ENCODE measurements at places on chromosomes 7 and 10.

- no peak overlapping the region for H3K27ac ChIP-seq
- no peak for DNase-seq
- H3K4me3 ChIP-seq = no peak overlapping the region
Measured at GRCh38 chr10:30944005-30944404, 87.7 kb downstream of the ZNF438 start.

DNA sequence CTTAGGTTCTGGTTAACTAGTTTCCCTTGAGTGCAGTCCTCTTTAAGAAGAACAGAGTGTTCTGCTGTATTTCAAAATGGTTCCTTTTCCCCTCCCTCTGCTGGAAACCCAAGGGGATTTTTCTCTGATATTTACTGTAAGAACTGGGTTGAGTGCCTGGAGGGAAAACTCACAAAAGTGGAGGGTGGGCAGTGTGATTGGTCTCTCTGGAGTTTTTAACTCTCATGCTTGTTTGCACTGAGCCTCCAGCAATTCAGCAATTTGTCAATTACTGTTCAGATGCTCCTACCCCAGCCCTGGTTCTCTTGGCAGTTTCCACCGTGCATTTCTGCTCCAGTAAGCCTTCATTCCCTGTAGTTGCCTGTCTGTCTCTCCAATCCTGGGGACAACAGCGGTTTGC, 273.4 kb upstream of the SORCS1 start:
- H3K27me3 ChIP-seq = no peaks in the 10 kb centered on the region
- no peak overlapping the region for H3K4me3 ChIP-seq
- DNase-seq = no peak
- H3K27ac ChIP-seq = no peak overlapping the region
- no peaks in the 10 kb centered on the region for H3K36me3 ChIP-seq

DNA sequence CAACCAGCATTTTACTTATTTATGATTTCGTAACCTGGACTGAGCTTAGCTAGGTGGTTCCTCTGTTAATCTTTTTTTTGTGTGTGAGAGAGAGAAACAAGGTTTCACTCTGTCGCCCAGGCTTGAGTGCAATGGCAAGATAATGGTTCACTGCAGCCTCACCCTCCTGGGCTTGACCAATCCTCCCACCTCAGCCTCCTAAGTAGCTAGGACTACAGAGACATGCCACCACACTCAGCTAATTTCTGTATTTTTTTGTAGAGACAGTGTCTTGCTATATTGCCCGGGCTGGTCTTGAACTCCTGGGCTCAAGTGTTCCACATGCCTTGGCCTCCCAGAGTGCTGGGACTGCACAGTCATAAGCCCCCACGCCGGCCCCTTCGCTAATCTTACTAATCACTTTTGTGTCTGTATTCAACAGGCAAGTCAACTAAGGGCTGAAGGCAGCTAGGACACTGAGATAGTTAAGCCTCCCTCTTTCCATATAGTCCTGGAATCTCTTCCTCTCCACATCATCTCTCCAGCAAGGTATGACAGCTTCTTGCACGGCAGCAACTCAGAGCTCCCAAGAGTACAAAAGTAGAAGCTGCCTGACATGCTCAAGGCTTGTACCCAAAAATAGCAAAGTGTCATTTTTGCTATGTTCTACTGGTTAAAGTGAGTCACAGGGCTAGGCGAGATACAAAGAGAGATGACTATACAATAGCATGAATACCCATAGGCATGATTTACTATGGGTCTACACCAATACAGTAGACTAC, 11.3 kb downstream of the KMT2C start:
- DNase-seq = no peak
- no peak overlapping the region for H3K27ac ChIP-seq
- H3K27me3 ChIP-seq = no peaks in the 10 kb centered on the region
- peaks cover 36% of the 10 kb centered on the region for H3K4me1 ChIP-seq

DNA sequence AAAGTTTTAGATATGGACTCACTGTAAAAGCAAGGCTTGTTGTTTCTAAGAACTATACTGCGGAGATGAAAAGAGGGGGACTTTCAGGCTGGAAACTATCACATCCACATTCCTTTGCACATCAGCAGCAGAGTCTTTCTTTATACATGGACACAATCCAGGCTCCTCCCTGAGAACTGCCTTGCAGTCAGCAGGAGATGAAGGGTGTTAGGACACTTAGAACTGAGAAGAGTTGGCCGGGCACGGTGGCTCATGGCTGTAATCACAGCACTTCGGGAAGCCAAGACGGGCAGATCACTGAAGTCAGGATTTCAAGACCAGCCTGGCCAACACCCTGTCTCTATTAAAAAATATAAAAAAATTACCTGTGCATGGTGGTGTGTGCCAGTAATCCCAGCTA, 9.7 kb upstream of the GARS1 start:
- H3K4me3 ChIP-seq = no peak overlapping the region
- H3K36me3 ChIP-seq = peaks cover 55% of the 10 kb centered on the region
- no peak for DNase-seq
- no peaks in the 10 kb centered on the region for H3K27me3 ChIP-seq
- H3K4me1 ChIP-seq = no peaks in the 10 kb centered on the region

GRCh38 chr10:72756674-72757385, 64.9 kb downstream of the MCU start:
- DNase-seq = no peak
- H3K36me3 ChIP-seq = no peaks in the 10 kb centered on the region
- no peak overlapping the region for H3K4me3 ChIP-seq
- no peaks in the 10 kb centered on the region for H3K4me1 ChIP-seq

DNA sequence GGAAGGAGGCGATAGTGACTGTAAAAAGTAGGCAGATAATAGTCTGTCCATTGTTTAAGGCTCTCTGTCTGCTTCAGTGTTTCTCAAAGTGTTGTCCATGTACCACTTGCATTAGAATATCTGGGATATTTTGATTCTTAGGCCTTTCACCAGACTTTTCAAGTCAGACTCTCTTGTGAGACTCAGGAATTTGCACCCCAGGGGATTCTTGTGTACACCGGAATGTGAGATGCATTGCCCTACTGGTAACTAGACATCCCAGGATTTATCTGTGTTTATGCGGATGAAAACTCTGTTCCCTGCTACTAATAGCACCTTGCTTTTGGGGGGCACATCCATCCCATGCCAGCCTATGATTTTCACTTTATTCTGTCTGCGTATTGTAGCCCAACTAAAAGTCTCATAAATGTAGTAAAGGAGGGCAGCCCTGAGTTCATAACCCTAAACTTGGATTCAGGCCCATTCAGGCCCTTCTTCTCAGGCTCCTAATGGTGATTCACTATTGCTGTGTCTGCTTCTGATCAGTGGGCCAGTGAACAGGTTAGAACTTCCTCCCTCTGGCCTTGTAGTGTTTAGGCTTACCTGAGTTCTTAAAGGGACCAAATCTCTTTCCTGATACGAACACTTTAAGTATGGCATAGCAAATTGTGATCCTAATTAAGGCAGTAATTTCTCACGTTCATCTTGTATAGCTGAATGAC, 71.8 kb upstream of the RPA3 start:
- H3K36me3 ChIP-seq = no peaks in the 10 kb centered on the region
- no peak overlapping the region for H3K27ac ChIP-seq
- H3K4me3 ChIP-seq = no peak overlapping the region
- no peak for DNase-seq
- no peaks in the 10 kb centered on the region for H3K27me3 ChIP-seq
